ENCODE measurements at places on chromosomes 2 and 18.

GRCh38 chr18:35055105-35055504 is 13.9 kb downstream of the MAPRE2 start:
- no peak for DNase-seq

- no peak for DNase-seq
Observed at GRCh38 chr2:202215179-202215578, 23.2 kb downstream of the SUMO1 start.

GRCh38 chr18:37667836-37668235 is 102.2 kb upstream of the CELF4 start:
- no peak for DNase-seq

DNA sequence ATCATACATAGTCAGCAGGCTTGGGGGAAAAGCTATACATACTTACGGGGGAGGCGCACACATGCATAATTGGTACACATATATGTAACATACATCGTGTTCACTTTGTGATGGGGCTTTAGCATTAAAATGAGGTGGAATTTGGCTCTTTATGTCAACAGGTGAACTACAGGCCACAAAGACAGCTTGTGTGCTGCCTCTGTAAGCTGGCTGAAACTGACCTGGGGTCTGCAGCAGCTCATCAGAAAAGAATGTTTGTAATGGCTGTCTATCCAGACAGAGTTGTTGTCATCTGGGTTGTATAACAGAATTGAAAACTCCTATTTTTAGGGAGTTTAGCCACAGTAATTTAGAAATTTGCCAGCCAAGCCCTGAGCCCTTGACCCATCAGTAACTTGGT is 4.7 kb upstream of the KCNG3 start:
- no peak for DNase-seq

- DNase-seq = no peak
Observed at GRCh38 chr2:101399021-101399799, 11.9 kb upstream of the CREG2 start.
